ENCODE measurements at places on chromosomes 3 and 15. TPM values are rescaled to one million over a fixed set of nuclear protein-coding genes. Genes with fewer than 3 reads are reported as not detected.

NR1I2 gene
- not detected for total RNA-seq

ALDH1A3 gene
- not detected for total RNA-seq

- DNase-seq: no peak
Measured at GRCh38 chr15:52020221-52021085, 1.4 kb downstream of the MAPK6 start.

DNA sequence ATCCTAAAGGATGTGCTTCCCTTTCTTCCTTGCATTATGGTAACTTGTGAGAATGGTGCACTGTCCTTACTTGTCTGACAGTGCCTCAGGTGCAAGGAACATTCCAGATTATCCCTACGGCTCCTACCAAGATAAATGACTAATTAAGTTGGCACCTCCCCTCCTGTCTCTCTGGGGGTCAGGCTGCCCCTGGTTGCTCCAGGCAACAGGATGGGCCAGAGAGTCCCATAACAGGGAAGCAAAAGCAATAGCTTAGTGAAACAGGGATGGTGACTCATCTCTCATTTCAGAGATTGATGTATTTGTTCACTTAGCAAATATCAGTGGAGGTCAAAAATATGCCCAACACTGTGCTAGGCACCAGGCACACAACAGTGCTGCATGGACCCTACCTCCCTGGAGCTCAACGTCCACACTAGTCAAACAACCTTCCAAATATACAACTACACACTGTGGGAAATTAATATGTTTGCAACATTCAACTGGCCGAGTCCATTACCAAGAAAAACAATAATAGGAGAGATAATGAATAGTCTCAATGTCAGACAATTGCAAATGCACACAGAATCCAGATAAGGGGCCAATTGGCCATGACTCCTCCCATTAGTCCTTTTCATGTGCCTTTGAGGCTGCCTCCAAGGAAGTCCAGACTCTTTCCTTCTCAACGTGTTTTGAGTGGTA lies 249.0 kb downstream of the TLE3 start:
- DNase-seq: no peak

- no peak for DNase-seq
Measured at GRCh38 chr3:43153216-43154083, 47.6 kb upstream of the POMGNT2 start.

DNA sequence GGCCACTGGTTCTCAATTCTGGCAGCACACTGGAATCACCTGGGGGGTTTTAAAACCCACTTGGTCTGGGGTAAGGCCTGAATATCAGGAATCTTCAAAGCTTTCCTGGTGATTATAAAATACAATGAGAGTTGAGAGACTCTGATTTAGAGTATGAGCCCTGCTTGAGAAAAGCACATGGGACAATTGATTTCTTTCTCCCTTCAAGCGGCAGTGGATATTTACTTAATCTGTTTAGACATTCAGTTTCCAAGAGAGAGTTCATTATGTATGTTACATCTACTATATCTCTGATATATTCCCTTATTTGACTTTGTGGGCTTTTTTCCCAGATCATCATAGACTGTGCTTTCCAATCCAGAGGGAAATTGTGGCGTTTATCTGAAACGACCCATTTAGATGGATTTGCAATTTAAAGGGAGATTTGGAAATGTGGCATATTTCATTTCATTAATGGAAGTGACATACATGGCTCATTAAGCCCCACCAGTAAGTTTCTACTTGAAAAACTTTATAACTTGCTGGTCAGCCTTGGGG lies 171.2 kb upstream of the PFN2 start:
- DNase-seq: no peak

KCTD6 gene
- total RNA-seq: 12.9 TPM

DNA sequence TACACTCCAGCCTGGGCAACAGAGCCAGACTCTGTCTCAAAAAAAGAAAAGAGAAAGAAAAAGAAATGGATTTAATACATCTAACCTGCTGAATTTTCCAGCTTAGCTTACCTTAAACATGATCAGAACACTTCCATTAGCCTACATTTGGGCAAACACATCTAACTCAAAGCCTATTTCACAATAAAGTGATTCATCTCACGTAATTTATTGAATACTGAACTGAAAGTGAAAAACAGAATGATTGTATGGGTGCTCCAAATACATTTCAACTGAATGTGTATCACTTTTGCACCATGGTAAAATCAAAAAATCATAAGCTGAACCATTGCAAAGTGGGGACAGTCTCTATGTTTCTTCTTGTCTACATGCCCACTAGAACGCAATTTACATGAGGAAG lies 9.0 kb downstream of the PIK3R4 start:
- no peak for DNase-seq

GRCh38 chr15:66951531-66952320 lies 113.7 kb upstream of the SMAD3 start:
- DNase-seq: no peak

DNA sequence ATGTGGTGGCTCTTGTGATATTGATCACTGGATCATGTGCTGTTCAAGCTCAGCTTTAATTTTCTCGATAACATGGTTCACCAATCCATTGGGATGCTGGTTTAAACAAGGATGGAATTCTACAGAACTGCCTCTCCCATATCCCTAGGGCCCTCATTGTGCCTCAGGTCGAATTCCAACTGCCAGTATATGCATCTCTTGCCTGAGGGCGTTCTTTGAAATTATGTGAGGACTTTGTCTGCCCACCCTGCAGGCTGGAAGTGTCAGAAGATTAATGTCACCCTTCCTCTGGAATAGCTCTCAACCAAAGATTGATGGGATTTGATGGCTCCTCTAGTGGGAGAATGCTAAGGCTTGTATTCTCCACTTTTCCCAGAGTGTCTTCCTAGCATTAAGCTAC lies 175.6 kb upstream of the GALNT15 start:
- no peak for DNase-seq

CACNA2D3 gene
- total RNA-seq: not detected

- DNase-seq: no peak
Measured at GRCh38 chr3:197372047-197372661, 73.7 kb upstream of the DLG1 start.

Measured in chondrocyte (in vitro differentiated cells).